ENCODE measurements at places on chromosomes 7 and 10. TPM values are rescaled to one million over a fixed set of nuclear protein-coding genes. Genes with fewer than 3 reads are reported as not detected.

DNA sequence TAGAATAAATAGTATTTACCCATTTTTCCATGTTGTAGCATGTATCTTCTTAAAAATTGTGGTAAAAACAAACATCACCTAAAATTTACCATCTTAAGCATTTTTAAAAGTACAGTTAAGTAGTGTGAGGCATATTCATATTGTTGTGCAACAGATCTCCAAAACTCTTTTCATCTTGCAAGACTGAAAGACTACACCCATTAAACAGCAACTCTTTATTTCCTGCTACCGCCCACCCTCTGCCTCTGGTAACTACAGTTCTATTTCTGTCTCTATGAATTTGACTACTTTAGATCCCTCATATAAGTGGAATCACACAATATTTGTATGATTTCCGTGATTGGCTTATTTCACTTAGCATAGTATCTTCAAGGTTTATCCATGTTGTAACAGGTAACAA is 40.0 kb upstream of the AGBL3 start:
- no peak for DNase-seq

GRCh38 chr10:653991-654646 is 35.3 kb downstream of the DIP2C start:
- no peak for DNase-seq

DNA sequence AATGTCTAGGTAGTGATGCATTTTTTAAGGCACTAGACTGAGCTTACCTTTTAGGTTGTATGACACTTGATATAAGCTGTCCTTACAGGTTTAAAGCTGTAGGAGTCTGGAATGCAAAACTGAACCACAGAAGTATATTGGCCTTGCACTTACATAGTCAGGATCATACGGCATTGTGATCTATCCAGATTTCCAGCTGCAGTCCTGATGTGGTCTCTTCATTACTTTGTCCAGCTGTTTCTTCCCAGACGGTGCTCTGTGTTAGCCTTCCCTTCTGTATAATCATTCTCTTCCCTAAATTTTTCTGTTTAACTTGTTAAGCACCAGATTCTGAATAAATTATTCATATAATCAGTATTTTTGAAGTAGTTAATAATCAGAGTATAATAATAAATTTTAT is 67.1 kb downstream of the AUTS2 start:
- no peak for DNase-seq

DNA sequence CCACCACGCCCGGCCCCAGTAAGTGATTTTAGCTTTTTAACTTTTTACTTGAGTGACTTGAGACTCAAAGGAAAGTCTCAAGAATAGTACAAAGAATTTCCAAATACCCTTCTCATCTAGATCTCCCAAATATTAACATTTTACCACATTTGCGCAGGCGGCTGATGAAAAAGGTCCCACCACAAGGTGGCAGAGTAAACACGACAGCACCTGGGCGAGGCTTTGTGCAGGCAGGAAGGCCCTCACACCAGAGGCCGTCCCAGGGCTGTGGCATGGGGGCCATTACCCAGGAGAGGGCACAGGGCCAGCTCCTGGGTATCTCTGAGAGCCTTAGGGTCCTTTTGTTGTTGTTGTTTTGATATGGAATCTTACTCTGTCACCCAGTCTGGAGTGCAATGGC is 50.0 kb upstream of the WIPI2 start:
- peak; percentile 36 for DNase-seq

DNA sequence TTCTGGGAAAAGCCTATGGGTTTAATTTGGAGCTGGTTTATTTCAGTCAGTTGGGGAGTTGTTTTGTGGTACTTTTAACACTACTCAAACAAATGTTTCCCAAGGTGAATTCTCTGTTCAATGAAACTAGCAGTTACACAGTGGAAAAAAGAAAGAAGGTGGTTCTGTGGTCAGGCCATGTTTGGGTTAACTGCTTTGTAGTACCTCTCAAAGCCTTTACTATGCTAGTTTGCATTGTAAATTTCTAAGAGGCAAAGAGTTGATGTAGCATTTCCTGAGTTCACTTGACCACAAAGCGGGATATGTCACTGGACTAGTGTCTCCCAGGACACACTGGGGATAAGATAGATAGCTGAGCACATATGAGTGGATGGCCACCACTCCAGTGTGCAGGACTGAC is 145.4 kb downstream of the KIF20B start:
- DNase-seq: no peak

GRCh38 chr10:59033622-59034021 is 142.8 kb upstream of the PHYHIPL start:
- peak; percentile 38 for DNase-seq

DNA sequence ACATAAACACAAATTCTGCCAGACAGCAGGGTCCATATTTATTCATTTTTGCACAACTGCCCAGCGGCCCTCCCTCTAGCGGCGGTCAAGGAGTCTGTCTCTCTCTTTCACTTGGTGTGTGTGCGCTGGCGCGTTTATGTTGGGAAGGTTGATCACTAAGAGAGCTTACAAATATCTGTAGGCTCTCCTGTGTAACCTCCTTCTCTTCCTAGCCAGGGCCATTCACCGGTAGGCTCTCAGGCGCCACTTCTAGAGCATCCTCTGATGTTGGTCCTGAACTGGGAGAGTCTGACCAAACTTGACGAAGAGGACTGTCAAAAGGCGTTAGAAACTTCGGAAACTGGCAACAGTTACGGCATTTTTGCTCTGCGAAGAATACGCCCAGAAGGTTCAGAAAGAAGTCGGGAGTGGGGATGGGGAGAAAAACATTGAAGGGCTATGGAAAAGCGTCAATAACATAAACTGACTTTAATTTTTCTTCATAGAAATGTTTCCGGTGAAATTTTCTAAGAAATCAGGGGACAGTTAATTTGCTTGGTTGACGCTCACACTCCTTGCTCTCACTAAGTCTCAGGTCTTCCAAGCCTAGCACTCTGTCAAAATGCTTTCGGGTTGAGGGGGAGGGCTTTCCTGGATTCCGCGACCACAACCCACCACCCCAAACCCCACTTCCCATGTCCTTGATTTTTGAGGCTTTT is 731.1 kb downstream of the ZWINT start:
- DNase-seq: no peak

DNA sequence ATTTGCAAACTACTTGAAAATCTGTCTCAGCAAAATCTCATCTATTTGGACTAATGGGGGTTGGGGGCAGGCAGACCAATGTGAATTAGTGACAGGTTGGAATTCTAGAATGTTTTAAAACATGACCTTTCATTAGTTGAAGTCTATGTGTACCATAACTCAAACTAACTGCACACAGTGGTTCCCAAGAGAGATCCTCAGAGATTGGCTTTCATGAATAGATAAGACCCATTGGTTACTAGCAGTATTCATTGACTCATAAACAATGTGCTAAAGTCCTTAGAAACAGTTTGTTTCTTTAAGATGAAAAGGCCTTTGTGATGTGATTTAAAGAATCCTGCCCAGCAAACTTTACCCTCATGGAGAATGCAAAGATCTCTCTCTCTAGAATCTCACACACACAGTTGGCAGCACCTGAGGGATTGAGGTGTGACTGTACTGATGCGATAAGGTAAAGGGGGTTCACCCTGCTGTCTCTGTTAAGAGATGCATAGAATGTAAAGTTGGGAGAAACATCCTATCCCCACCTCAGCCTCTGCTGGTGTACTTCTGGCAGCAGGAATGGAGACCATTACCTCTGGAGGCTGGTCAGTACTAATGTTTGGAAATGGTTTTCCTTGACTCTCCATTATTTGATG is 70.7 kb downstream of the ZNF92 start:
- DNase-seq: no peak

- DNase-seq: no peak
Observed at GRCh38 chr10:49366460-49366859, 29.4 kb downstream of the DRGX start.

GRCh38 chr10:128875956-128876736 is 590.9 kb upstream of the MGMT start:
- peak; percentile 74 for DNase-seq

DNA sequence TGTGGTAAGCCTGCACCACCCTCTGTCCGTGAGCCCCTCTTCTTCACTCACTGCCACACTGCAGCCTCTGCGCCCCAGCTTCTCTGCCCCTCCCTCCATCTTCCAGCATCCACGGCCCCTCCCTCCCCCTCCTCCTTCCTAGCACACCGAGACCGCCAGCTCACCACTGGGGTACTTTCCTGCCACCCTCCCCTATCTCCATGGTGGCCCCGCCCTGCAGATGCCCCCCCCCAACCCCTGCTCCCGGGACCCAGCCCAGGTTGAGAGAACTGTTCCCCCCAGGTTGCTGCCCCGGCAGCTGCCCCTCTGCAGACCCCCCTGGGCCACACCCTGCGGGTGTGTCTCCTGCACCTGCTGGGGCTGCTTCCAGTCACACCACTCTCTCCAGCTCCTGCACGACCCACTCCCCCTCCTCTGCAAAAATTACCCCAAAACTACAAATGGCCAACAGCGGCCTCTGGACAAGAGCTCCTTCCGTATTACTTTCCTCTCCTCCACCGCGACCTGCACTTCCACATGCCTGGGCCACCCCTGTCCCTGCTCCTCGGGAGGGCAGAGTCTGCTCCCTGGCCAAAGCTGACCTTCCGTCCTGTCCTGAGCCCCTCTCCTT is 209.2 kb upstream of the PPP2R2D start:
- no peak for DNase-seq

- DNase-seq: no peak
Observed at GRCh38 chr10:21593986-21594385, 60.0 kb downstream of the MLLT10 start.

DNA sequence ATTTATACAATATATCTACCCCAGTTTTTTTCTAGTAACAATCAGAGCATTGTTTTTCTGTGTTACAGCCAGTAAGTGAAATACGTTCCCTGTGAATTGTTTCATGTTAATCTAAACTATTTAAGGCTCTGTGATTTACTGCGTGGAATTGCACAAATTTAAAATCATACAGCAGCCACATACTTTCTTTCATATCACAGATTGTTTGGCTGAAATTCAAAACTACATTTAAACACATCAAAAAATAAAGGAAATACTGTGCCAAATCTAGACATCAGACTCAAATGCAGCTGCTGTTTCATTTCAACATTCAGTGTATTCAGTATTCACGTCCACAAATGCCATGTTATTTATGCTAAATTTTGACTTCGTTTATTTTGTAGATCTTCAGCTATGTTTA is 242.6 kb upstream of the HGF start:
- DNase-seq: no peak

DNA sequence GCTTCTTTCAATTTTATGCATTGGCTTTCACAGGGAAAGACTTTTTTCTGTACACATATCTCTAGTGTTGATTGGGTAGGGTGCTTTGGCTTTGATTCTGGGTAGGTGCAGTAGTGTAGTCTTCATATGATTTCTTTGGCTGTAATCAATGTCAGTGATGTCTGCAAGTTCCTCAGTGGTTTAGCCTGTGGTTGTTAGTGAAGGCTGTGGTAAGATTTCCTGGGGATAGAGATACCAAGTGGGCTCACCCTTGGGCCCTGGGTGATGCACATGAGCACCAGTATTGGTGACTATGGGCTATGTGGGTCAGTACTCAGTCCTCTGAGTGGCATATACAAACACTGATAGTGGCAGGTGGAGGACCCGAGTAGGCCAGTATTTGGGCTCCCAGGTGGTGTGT is 13.0 kb downstream of the GIMAP8 start:
- DNase-seq: no peak

PIK3AP1 gene
- 2.1 TPM for total RNA-seq

HOXA7 gene
- 21.7 TPM for total RNA-seq
